ENCODE measurements at places on chromosomes 11 and 22.

DNA sequence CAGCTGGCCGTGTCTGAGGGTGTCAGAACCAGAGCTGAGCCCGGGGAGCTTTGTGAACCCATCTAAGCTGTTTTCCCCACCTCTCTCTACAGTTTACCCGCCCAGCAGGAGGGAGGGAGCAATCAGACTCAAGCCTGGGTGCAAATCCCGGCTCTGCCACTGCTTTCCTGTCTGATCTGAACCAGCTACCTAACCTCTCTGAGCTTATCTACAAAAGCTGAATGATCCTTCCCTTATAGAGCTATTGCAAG lies 252 bp downstream of the APOL2 start:
- no peak for DNase-seq

DNA sequence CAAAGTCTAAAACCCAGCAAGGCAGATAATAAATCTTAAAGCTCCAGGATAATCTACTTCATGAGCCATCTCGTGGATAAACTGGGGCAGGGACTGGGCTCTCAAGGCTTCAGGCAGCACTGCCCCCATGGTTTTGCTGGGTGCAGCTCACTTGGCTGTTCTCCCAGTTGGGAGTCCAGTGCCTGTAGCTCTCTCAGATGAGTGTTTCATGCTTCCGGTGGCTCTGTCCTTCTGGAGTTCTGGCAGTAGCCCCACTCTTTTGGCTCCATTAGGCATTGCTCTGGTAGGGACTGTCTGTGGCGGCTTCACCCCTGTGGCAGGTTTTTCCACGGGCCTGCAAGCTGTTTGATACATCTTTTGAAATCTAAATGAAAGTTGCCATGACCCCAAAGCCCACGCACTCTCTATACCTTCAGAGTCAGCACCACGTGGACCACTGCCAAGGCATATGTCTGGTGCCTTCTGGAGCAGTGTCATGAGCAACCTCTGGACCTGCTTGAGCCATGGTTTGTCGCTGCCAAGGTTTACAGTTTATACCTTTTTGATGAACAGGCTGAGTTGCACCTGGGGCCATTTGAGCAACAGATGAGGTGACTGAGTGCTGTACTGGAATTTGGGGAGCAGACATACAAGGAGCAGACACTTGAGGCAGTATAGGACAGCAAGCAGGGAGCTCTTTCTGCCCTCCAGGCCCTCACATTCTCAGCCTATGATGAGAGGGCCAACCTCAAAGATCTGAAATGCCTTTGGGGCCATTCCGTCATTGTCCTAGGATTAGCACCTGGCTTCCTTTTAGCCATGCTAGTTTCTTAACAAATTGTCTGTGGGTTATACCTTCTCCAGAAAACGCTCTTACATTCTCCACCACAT lies 48.6 kb downstream of the MTNR1B start:
- no peak for DNase-seq

DNA sequence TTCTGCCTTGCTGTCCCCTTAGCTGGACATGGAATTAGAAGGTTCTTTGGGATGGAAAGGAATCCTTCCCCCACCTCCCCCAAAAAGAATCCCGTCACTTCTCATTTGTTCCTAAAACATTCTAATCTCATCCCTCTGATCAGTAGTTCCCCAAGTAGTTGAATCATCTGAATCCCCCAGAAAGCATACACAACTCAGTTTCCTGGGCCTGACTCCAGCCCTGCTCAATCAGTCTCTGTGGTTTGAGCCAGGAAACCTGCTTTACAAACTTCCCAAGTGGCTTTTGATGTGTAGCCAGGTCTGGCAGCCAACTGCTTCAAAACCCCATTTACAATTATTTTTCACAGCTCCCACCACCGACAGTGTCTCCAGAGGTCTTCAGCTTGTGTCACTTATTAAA lies 20.2 kb downstream of the C22orf31 start:
- DNase-seq, result no peak

DNA sequence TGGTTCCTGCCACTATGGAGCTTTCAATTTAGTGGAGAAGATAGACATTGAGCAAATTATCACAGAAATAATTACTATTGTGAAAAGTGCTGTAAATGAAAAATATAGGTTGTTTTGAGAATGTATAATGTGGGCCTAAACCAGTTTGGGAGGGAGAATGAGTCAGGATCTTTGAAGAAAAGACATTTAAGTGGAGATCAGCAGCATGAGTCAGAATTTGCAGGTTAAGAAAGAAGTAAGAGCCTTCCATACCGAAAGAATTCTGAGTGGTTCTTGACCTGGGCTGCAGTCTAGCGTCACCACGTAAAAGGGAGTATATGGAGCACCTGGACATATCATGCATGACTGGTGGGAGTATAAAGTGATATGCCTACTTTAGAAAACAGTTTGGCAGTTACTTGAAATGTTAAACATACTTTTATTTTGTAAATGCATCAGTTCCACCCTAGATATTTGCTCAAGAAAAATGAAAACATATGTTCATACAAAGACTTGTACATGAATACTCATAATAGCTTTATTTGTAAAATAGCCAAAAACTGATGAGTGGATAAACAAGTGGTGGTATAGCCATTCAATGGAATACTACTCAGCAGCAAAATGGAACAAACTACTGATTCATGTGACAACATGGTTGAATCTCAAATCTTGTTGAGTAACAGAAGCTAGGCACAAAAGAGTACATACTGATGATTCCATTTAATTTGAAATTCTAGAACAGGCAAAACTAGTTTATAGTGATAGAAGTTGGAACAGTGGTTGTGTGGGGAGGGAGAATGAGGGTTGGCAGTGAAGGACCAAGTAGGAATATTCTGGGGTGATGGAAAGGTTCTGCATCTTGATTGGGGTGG lies 99.2 kb downstream of the STIM1 start:
- DNase-seq, result no peak

- DNase-seq, result no peak
Measured at GRCh38 chr11:119373921-119374631, 7.4 kb downstream of the USP2 start.

DNA sequence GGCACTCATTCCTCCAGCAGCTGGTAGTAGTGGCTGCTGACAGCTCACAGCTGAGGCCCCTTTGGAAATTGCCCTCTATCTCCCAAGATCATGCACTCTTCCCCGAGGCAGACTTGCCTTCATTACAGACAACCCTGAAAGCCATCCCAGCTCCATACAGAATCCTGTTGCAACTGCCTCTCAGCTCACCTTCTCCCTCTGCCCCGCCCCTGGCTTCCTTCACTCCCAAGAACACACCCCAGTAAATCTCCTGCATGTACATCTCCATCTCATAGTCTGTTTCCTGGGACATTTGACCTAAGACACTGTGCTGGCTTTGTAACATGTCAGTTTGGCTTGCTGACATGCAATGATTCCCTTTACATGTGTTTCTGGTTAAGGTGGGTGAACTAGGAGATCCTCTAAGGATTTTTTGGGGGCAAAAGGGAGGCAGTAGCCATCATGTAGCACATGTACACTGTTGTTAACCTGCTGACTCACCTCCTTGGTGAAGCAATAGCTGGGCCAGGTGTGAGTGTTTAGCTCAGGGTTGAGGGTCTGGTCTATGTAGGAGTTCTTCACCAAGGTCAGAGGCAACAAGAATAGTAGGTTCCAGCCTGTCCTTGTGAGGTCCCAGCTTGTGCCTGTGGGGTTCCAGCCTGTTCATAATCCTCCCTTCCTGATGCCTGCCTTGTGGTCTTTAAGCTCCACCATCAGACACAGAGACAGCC lies 179.6 kb downstream of the CSNK2A3 start:
- DNase-seq, result no peak

Measured in activated T-helper 2 cell treated with anti-CD3 and anti-CD28 coated beads, Interferon-gamma antibody, Interleukin-2, Interleukin-4, amounts not matched to agents 10 μg/mL and 5 μg/mL and 100 μg/mL, durations not matched to agents 14 hours and 24 hours and 36 hours (primary cell).